ENCODE measurements at places on chromosomes 11 and 22.

DNA sequence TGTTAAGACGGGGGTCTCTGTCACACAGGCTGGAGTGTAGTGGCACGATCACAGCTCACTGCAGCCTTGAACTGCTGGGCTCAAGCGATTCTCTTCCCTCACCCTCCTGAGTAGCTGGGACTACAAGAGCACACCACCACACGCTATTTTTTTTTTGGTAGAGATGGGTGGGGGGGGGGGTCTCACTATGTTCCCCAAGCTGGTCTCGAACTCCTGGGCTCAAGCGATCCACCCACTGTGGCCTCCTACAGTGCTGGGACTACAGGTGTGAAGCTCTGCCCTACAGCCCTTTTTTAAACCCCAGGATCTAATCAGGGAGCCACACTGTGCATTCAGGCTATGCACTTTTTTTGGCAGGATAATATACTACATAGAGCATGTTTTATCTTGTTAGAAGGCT is 1.4 kb upstream of the DHCR7 start:
- no peak for DNase-seq

DNA sequence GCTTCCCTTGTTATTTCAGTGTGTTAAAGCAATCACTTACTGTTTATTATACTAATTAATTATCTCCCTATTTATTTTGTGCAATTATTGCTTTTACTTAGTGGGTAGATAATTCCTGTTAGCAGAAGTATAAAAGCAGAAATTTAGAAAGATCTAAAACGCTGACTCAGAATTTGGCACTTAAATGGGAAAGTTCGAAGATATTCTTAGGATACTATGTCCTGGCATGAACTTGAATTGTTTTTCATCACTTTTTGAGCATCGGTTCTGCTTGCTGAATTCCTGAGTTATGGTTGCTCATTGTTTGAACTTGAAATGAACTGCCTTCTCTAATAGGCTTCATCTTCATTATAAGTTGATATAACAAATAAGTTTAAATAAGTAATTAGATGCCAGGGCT is 325.4 kb downstream of the JRKL start:
- no peak for DNase-seq

- DNase-seq, result no peak
Measured at GRCh38 chr11:3674189-3674588, 3.0 kb upstream of the CHRNA10 start.

DNA sequence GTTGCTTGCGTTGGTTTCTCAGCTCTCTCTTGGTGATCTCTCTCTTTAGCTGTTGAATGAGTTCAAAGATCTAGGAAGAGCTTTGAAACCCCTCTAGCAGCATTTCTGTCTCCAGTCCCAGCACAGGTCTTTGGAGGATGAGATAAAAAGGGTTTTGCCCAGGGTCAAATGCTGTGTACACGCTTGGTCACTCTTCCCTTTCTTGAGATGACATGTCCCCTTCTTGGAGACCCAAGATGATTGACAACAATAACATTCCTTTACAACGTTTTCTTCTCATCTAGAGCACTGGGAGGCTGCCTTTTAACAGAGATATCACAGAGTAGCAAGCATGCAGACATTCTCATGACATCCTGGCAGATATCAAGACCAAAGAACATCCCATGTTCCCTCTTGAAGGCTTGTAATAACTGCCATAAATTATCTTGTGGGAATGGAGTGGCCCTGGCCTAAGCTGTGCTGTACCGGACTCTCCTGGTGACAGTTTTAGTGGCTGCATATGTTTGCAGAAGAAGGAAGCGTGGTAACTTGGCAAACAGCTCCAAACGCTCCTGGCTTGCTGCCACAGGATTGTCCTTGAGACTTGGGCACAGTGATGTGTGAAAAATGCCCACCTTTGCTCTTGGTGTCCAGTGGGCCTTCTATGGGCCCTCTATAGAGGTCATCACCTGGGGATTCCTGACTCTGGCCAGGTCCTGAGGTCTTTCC is 107.8 kb downstream of the PTPRJ start:
- no peak for DNase-seq

DNA sequence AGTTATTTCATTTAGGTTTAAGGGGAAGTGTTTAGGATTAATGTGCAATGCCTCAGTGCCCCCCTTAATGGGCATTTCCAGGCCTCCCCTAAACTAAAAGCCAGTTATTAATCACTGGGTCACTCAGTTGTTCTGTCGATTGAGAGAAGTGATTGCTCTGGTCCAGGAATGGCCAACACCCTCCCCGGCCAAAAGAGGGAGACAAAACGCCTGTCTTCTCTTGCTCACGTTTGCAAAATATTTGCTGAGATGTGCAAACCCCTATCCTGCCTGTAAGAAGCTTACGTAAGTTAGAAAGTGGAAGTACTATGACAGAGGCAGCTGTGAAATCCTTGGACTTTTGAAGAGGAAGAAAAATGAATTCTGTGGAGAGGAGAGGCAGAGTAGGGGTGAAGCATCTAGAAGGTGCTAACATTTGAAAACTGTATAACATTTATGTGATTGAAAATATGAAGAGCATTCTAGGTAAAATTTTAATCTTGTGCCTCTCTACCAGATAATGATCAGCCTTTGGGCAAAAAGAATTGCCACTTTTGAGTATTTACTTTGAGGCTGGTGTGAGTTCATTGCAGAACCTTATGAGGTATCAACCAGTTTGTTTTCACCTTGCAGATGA is 37.7 kb downstream of the NTM start:
- no peak for DNase-seq

DNA sequence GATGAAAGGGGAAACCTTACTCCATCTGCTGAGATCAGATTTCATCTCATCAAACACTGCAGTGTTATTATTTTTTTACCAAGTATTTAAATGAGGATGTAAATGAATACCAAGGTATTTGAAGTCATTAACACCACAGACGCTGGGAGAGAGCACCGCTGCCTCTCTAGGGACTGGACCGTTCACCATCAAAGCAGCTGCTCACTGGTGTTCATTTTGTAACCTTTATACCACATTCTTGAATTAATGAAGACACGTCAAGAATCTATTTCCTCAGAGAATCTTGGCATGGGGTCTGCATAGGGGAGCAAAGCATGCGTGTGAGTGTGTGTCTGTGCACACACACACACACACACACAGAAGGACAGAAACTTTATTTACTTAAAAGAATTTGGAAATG is 15.6 kb downstream of the SIAE start:
- DNase-seq, result no peak

- peak; percentile 24 for DNase-seq
Measured at GRCh38 chr11:116276051-116277044, 496.4 kb downstream of the BUD13 start.

DNA sequence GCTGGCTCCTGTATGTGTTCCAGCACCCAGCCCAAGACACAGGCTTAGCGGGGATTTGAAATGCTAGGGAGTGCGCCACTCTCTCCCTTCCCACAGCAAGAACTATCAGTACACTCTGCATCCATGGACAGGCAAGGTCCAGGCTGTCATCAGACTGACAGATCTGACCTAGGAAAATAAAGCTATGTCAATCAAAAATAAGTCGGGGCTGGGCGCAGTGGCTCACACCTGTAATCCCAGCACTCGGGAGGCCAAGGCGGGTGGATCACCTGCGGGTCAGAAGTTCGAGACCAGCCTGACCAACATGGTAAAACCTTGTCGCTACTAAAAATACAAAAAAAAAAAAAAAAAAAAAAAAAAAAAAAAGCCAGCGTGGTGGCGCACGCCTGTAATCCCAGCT is 1.7 kb upstream of the MOV10L1 start:
- no peak for DNase-seq
